ENCODE measurements at places on chromosomes 1 and 21.

DNA sequence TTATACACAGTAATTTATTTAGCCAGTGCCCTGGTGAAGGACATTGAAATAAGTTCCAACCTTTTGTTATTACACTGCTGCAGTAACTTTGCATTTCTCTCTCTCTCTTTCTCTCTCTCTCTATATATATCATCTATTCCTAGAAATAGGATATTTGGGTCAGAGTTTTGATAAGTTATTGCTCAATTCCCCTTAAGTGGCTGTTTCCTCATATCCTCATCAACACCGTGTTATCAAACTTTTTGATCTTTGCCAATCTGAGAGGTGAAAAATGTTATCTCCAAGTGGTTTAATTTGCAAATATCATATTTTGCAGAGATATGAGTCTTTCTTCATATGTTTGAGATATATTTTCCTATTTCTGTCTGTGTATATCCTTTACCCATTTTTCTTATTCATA, 1.6 kb upstream of the SRSF4 start:
- DNase-seq = no peak

DNA sequence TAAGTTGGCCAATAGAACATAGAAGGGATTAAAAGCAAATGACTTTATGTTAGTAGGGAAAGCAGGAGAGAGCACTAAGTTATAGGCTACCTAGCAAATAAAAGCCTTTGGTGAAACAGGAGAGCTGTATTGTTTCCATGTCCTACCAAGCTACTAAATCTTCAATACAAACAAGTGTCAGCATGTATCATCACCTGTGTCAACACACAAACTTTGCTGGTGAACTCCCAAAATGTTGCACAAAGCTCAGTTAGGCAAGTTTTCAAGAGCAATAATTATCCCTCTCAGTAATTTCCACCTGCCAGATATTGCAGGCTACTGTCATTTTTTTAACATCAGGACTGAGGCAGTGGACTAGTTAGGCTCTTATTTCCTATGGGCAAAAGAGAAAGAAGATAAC, 77.7 kb upstream of the ADAM30 start:
- DNase-seq = no peak

DNA sequence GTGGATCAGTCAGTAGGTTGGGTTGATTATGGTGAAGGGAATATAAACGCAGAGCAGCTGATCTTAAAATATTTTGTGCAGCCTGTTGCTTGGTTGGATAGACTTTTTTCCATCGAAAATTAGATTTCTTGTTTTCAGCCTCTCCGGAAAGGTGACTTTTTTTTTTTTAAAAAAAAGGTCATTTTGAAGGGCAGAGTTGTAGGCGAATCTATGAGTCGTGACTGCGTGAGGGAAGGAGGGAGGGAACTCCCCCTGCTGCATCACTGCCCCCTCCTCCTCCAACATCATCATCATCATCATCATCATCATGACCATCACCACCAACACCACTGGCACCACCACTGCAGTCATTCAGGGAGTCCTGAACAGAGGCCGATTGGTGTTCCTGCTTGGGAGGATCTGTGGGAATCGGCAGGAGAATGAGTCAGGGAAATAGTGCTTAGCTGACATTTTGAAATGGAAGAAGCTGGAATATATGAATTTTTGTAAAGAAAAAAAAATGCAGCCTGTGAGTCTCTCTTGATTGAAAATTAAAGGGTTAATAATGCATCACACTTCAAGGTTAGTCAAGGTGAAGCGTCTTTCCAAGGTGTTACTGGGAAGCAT, 1.2 kb downstream of the ATP1B1 start:
- DNase-seq = no peak

- DNase-seq = no peak
Measured at GRCh38 chr1:226051365-226051764, 11.2 kb upstream of the H3-3A start.

DNA sequence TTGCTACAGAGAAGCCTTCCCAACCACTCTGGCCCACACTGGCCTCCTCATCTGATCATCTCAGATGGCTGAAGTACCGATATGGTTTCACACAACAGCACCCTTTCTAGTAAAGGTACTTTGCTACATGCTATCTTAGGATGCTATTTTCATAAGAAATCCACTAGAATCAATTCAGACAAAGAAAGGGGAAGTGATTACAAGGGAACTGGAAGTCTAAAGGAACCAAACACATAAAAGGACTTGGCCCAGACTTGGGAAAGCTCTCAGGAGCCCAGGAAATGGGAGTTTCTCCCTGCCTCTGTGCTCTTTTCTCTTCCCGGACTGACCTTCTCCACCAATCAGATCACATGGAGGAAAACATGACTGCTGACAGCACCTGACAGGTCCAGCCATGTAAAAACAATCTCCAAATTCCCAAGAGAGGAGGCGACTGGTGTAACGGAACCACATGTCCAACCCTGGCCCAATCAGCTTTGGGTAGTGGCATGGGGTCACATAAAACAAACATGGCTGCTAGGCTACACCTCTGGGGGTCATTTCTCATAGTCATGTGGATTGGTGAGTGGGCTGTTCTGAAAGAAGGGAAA, 12.7 kb upstream of the FOXE3 start:
- DNase-seq = no peak

Data from cerebellum (tissue), 4 donors.